NCI-H1048 (cell line): ENCODE measurements at places on chromosomes 1 and 21.

GRCh38 chr1:173137107-173137706 lies 69.9 kb downstream of the TNFSF4 start:
- no peak for DNase-seq

DNA sequence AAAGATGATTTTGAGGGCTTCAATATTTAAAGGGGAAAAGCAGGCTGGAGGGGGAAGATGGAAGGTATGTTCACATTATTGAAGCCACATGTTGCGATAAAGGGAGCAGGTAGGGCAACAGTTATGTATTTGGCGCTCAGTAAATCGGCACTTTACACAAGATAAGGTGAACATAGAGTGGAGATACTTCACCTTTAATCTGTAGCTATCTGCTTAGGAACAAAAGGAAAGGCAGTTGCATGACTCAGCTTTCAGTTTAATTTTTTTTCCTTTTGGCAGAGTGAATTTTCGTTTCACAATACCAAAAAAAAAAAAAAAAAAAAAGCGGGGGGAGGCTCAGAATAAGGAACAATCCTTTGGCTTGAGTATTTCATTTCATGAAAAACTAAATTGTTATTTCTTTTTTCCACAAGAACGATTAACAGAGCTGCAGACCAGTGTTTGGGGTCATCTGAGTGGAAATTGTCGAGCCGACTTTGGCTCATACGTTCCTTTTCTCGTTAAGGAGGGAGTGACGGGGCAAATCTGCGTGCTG lies 1.1 kb upstream of the COQ8A start:
- no peak for DNase-seq

DNA sequence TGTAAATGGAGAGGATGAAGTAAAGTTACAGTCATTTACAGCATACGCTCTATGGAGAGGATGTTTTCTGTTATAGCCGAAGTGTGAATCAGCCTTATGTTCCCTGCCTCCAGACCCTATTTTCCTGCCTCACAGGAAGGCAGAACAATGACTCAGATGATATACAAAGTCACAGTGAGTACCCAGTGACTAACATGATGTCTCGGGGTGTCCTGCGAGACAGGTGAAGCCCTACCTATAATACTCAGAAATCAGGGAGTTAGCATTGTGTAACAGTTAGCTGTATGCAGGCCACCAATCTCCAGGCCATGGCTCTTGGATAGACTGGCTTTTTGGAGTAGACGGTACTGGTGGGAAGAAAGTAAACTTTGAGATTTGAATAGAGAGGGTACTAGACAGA lies 55.6 kb upstream of the FBXO28 start:
- no peak for DNase-seq

DNA sequence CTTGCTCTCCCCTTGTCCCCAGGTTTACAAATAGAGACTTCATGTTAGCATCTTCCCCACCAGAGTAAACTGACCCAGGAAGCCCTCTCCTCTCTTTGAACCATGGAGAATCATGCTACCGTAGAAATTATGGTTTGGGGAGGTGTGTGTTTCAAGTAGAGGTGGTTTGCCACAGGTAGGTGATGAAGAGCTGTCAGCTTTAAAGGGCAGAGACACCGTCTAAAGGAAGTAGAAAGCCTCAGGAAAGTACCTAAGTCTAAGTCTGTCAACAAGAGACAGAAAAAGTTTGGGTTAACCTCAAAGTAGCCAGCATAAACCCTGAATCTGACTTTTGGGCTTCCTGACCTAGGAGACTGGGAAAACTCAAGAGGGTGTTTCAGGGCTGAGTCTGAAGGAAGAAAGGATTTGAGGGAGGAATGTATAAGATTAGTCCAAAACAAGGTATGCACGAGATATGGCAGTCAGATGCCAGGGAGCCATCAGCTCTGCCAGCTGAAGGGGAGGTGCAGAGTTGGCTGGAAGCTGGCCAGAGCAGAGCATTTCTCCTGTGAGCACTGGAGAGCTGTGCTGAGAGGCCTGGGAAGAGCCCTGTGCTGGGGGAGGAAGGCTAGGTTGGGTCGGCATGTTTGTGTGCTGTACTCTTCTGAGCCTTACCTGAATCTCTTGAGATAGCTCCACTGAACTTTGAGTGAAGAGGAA lies 14.3 kb downstream of the ADAMTSL4 start:
- DNase-seq: no peak

- no peak for DNase-seq
These were observed 1.8 kb downstream of the ESPN start for GRCh38 chr1:6426277-6426971.

DNA sequence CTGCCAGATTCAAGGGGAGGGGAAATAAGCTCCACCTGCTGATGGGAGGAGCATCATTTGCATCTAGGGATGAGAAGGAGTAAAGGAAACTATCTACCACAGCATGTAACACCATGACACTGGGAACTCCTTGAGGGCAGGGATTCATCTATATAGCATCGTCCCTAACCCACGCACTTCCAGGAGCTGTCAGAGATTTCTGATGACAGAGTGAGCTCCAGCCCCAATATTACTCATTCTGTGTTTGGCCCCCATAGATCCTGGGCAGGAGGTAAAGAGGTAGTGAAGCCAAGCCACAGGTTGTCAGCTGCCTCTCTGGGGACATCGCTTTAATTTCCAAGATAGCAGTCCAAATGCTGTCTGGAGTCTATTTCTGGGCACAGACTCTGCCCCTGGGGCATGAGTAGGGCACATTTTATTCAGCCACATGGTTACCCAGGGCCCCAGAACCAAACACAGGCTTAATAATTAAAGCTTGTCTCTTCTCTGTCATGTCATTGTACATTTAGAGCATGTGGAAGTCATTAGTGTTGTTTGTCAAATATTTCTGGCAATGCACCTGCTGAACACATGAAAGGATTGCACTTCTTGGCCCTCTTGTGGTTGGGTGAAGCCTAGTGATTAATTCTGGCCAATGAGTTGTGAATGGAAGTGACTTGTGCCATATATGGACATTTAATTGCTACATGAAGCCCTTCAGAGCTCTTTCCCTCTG lies 105.9 kb upstream of the POU3F1 start:
- DNase-seq: peak; percentile 68

DNA sequence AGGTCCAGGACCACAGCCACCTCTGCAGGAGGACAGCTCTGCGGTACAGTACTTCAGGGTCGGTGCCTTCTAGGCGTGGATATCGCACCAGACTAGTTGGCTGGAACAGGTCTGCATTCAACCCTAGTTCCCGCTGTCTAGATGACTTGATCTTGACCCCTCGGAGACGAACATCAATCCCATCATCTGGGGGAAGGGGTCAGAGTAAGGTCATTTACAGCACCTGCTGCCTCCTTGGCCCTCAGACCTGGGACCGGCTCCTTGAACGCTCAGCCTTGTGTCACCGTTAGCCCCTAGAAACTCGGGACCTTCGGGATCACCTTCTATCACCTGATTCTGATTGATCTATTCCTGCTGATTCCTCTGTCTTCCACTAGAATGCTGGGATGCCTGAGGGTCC lies 2.6 kb downstream of the HECTD3 start:
- DNase-seq: no peak

DNA sequence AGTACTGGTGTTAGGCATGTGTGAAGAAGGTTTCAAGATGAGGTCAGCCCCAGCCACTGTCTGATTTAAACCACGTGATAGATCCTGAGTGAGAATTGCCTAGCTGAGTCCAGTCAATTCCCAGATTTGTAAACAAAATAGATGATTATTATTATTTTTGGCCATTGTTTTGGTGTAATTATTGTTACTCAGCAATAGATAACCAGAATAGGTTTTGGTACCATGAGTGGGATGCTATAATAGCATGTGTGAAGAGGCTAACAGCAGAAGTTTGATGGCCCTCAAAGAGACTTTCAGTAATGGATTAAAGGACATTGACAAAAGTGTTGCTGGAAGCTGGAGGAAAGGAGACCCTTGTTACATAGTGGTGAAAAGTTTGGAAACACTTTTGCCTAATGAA lies 214.8 kb downstream of the BACH1 start:
- DNase-seq: no peak

DNA sequence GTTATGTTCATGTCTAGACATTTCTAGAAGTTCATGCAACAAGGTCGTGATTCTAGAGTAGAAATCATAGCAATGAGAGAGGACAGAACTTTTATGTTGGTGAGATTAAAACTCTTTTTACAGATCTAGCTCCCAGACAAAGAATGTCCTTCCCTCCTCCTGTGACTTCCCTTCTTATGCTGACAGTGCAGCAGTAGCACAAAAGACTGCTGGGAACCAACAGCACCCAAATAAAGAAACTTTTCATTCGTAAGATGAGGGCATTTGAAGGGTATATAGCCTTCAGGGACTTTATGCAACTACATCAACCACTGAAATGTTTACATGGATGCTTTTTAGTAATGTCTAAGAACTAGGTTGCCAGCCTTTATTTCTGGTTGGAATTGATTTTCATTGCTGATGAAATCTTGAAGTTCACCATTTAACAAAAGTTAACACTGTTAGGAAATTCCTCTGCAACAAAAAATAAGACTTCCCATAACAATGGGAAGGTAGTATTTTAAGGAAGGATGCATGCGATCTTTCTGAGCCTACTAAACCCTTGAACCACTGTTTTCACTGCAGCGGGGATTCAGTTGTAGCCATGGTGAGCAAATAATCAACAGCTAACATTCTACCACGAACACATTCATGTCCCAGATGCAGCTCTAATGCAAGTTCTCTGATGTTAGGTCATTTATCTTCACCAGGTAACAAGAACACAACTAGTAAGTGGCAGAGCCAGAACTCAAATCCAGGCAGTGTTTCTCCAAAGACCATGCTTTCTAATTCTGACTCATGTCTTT lies 672.8 kb downstream of the PTPRC start:
- no peak for DNase-seq

- DNase-seq: no peak
These were observed 36.6 kb downstream of the RIMKLA start for GRCh38 chr1:42417166-42417565.

- DNase-seq: no peak
These were observed 27.3 kb upstream of the ZNF496 start for GRCh38 chr1:247358920-247359319.

- no peak for DNase-seq
These were observed 1.7 kb upstream of the EPS15 start for GRCh38 chr1:51520700-51521248.

DNA sequence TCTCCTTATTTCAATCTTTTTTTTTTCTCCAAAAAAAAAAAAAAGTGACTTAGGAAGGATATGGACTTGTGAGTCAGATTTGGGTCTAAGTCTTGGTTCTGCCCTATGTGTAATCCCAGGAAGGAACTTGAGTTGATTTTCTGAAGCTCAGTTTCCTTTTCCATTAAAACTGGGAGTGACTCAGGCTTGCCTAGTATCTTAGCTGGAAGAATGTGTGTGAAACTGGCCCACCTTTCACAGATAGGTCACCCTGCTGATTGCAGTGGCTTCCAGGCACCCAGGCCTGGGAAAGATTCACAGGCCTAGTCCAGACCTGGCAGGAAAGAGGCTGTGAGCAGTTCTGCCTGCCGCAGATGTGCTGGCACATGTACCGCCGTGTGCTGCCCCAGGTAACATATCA lies 218.3 kb upstream of the HOOK1 start:
- DNase-seq: no peak

DNA sequence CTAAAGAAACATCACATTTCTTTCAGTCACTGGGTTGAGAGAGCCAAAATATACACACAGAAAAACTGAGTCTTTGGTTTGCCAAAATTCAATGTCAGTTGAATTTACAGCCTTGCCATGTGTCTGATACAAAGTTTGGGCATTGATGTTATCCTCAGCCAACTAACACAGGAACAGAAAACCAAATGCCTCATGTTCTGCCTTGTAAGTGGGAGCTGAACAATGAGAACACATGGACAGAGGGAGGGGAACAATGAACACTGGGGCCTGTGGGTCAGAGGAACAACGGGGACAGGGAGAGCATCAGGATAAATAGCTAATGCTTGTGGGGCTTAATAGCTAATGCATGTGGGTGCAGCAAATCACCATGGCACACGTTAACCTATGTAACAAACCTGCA lies 39.6 kb upstream of the C21orf91 start:
- DNase-seq: no peak

GRCh38 chr1:106889059-106889458 lies 167.4 kb upstream of the PRMT6 start:
- DNase-seq: no peak

DNA sequence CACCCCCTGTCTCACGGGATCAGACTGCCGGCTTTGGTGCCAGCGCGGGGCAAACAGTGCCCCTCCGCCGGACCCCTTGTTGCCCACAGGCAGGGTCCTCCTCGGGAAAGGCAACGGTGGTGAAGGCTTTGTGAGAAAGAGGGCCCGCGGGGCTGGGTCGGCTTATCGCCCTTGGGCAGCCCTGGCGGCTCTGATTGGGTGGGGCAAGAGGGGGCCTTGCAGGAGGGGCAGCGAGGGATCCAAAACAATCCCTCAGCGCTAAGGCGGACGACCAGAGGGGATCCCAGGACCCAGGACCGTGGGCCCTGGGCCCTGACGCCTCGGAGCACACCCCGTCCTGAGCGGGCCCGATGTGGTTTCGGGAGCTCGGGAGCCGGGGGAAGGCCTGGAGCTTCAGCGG lies 3.9 kb upstream of the ZNF678 start:
- DNase-seq: no peak

DNA sequence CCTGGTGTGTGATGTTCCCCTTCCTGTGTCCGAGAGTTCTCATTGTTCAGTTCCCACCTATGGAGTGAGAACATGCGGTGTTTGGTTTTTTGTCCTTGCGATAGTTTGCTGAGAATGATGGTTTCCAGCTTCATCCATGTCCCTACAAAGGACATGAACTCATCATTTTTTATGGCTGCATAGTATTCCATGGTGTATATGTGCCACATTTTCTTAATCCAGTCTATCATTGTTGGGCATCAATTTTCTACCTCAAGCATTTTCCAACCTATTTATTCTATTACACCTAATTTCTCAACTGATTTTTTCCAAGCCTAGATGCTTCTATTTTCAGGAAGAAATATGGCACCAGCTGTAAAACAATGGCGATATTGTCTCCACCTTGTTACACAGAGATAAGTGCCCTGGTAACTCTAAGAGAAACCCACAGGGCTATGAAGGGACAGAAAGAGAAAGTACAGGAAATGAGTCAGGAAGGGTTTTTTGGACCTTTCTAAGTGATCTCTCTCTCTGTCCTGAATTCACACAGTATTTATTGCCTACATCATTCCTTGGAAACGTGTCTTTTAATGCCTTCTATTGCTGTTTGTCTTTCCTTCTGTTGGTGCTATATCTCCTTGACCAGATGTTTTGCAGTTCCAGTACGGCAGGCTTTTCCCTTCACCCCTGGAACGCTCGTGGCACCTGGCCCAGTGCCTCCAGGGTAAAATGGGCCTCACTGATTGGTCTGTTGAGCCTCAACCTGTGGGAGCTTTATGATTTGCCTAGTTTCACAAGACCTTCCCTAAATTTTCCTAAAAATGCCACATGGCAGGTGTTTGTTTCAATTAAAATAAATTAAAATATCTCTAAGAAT lies 14.6 kb upstream of the JAK1 start:
- DNase-seq: no peak

- no peak for DNase-seq
These were observed 23.2 kb downstream of the PEA15 start for GRCh38 chr1:160228431-160228830.

- DNase-seq: no peak
These were observed 8.3 kb downstream of the SHISA4 start for GRCh38 chr1:201896951-201897391.
